ENCODE measurements at places on chromosomes 7 and 10.

DNA sequence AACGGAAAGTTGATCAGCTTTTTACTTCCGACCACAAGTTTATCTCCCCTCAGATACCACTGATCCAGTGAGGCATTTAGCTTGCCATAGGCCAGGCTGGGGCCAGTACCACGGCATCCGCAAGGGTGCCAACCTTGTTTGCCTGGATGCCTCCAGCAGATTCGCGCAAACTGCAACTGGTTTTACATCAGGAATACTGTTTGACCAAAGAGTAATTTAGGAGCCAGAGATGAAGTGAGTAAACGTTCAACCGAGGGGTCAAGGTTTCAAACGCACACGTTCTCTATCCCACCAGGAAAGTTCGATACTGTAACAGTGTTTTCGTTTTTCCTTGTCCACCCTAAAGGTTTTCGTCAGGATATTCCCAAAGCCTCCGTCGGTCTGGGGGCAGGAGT lies 266 bp upstream of the MDFIC start:
- DNase-seq: no peak

- no peak for DNase-seq
Observed at GRCh38 chr10:22317771-22318565, 1.8 kb downstream of the COMMD3 start.

DNA sequence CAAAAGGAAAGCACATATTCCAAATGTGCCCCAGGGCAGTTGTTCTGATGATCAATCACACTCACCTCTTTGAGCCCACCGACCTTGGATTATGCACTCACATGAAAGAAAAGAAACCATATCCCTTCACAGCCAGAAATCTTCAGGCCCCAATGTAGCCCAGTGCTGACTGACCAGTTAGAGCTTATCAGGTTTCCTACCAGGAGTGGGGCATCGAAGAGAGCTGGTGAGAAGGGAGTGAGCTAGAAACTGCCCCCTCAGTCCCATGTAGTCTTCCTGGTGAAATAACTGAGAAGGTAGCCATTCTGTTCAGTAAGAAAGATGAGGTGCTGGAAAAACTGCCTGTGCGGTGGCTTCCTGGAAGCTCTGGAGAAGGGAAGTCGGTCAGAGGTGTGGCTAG lies 32.2 kb downstream of the NRCAM start:
- DNase-seq: no peak

- peak; percentile 62 for DNase-seq
Observed at GRCh38 chr7:45897042-45897690, 8.9 kb downstream of the IGFBP1 start.

- DNase-seq: no peak
Observed at GRCh38 chr7:134761266-134761665, 18.2 kb upstream of the CALD1 start.

DNA sequence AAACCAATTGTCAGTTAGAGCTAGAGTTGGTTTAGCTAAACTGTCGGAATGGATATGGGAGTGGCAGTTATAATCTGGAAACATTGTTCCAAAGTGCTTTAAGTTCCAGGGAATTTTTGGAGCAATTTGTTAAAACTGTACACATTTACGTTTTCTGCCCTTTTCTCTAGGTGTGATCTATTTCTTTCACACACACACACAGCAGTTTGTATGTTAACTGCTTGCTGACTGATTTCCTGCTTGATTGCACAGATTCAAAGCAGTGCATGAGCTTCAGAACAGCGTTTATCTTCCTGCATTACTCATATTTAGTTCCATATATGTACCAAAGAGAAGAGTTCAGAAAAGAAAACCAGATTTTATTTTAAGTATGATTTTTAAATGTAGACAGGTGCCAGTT lies 57.9 kb downstream of the MGMT start:
- DNase-seq: no peak

GRCh38 chr7:128271471-128271941 lies 30.4 kb downstream of the LEP start:
- no peak for DNase-seq

DNA sequence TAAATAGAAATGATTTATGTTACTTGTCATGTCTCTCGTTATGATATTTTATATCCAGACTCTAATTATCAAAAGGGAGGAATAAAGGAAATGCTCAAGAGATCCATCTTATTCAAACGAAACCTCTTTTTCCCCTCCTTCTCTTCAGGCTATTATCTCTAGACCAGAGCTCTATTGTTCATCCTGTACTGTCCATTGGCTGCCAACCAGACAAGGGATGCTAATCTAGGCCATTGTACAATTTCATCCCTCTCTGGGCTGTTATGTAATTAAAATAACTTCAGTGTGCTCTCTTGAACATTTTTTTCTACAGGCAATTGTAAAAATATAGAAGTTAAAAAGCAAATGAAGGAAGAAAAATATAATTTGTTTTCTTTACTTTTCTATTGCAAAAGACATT lies 220.4 kb downstream of the HDAC9 start:
- no peak for DNase-seq

- DNase-seq: no peak
Observed at GRCh38 chr10:117899181-117899683, 147.5 kb downstream of the RAB11FIP2 start.

DNA sequence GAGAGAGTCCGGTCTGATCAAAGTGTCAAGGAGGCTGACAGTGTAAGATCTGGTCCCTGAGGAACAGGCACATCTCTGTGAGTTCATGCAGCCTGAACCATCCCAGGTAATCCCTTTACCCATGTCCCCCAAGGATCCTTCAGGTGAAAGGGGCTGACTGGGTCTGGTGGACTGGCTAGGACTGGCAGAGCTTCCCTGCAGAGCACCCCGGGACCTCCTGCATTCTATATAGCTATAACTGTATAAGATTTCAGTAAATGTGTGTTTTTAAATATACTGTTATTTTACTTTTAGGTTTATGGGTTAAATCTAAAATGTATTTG lies 246.8 kb downstream of the ELMO1 start:
- DNase-seq: no peak

DNA sequence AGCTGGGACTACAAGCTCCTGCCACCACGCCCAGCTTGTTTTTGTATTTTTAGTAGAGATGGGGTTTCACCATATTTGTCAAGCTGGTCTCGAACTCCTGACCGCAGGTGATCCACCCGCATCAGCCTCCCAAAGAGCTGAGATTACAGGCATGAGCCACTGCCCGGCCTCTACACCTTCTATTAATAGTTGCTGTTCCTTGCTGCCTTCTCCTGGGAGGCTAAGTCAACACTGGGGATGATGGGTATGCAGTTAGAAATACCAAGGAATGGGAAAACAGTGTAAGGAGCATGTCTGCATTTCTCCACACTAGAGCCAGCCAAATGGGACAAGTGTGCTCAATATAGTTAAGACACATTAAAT lies 97.3 kb upstream of the PDLIM1 start:
- no peak for DNase-seq

DNA sequence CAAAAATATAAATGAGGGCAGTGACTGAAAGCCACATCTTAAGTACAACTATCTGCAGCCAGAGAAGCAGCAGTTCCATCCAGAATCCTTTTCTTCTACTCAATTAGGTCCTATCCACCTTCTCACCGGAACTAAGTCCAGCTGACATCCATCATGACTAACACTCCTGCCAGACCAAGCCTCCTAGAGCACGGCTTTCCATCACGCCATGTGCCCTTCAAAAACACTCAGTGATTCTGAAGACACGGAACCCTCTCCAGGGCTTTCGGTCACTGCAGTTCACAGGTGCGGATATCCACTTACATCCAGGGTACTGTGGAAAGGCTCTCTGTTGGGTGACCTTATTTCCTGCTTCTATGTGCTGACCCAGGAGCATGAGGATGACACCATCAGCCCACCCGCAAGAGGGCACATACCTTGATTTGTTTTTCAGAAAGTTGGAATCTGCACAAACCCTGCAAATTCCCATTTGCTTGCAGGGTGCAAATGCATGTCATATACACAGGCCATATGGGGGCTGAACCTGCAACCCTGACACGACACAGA lies 64.3 kb downstream of the FAM171A1 start:
- no peak for DNase-seq

- no peak for DNase-seq
Observed at GRCh38 chr10:74875966-74876365, 49.6 kb downstream of the KAT6B start.

GRCh38 chr10:115092555-115093285 lies 445 bp upstream of the ATRNL1 start:
- no peak for DNase-seq

DNA sequence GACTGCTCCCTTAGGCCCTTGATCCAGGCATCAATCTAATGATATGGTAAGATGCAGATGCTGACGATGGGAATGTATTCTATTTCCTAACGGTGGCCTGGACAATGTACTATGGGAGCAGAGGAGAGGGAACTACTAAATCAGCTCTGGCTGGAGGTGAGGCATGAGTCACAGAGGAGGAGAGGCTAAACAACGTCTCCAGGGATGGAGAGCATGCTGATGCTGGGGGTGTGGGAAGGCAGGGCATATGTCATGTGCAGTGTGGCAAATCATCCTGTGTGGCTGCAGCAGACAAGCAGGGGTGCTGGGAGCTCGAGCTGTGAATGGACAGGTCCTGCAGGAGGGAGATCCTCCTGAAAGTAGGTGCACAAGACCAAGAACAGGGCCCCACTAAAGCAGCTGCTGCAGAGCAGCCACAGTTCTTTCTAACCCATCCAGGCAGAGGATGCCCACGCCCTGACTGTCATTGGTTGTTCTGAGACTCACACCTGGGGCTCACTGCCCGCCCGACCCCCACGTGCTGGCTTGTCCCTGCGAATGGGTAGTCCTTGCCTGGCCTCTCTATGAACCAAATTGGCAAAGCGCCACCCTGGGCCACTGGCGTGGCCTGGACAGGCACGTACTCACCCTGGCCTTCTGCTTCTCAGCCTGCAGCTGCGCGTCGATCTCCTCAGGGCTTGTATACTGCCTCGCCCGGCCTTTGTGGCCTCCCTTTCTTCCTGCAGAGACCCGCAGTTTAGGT lies 4.0 kb downstream of the PDAP1 start:
- no peak for DNase-seq

DNA sequence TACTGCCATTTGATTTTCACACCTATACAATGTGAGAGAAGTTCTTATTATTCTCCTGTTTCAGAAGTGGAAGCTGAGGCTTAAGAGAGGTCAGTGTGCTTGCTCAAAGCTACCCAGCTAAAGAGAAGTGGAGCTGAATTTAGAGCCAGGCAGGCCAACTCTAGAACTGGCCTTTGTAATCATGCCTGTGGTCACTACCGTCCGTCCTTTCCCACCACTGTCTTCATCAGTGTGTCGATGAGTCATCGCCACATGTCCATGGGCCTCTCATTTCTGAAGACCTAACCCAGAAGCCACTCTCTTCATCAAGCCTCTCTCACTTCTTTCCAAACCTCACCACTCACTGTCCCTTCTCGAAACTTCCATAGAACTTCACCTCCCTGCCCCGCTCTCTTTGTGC lies 237.8 kb downstream of the KIAA1217 start:
- DNase-seq: peak; percentile 89

GRCh38 chr7:55538538-55538937 lies 33.8 kb downstream of the VOPP1 start:
- peak; percentile 87 for DNase-seq

Data from GM04503 (cell line).